A375 (cell line): ENCODE measurements at places on chromosomes 3 and 15. TPM values are rescaled to one million over a fixed set of nuclear protein-coding genes. Genes with fewer than 3 reads are reported as not detected.

Gene ATP10A
- 9.6 and 10.7 TPM in 2 replicates for total RNA-seq

Gene DNAH1
- 6.9 and 8.1 TPM in 2 replicates for total RNA-seq

Gene TRH
- not detected in 2 replicates for total RNA-seq

Gene PLS1
- total RNA-seq: 7.4 and 8.8 TPM in 2 replicates

Gene ZNF619
- total RNA-seq: 3.1 and 5.0 TPM in 2 replicates

Gene RASGRP1
- total RNA-seq: 0.42 TPM in 1 of 2 replicates, not detected in the other
